ENCODE measurements at places on chromosomes 1 and 21. TPM values are rescaled to one million over a fixed set of nuclear protein-coding genes. Genes with fewer than 3 reads are reported as not detected.
A peak's percentile ranks its signal among the peaks of the same experiment; 100 is the strongest.

DNA sequence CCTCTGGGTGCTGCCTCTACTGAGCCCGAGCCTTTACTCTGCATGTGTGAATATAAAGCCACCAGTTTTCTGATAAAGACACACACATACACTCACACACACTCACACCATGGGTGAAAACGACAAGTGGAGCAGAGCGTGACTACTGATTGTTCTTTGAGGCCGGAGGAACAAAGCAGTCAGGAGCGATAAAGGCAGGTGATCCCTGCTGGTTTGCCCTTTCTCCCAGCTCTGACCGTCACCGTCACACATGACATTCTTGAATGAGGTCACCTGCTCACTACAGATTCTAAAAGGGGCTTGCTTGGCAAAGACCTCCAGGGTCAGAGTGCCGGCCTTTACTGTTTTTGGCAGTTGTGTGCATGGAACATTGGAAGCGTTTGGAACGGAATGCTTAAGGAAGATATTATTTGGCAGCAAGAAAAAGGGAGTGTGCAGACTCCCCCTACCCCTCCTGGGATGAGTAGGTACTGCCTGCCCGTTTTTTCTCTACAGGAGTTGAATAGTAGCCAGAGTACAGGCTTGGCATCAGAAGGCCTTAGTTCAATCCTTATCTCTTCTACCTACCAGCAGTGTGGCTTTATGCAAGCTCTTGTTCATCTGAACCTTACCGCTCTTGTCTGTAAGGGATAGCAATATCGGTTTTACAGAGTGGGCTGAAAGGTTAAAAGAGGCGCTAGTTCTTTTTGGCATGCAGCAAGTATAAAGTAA lies 79.7 kb downstream of the PBX1 start:
- peaks cover 88% of the 10 kb centered on the region for H3K4me1 ChIP-seq
- H3K27me3 ChIP-seq, result no peaks in the 10 kb centered on the region
- no peaks in the 10 kb centered on the region for H3K36me3 ChIP-seq
- H3K27ac ChIP-seq, result peak overlapping the region; percentile 66
- no peak for DNase-seq

DNA sequence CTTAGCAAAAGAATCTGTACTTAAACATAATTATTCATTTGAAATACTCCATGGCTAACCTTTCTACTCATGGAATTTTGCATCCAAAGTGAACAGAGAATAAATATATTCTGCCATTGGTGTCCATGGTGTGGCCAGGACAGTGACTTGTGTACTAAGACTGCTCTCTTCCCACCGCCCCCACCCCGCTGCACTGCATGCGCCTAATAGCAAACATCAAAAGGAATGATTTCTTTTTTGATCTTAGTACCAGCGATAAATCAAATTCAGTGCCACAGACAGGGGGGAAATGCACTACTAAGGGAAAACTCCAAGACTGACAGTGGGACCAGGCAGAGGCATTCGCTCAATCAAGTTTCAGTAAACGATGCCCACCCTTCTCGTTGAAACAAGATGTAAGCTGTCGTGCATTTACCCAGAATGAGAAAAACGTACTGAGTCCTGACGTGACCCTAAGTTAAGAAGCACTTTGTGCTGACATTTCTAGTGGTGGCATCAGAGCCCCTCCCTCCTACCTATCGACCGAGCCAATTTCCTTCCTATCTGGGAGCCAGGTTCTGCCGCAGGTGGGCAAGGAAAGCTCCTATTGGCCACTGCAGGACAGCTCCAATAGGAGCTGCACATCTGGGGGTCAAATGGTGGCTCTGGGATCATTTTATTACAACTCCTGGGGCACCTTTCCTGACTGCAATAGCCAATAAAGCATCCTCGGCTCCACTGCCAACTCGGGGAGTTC lies 12.5 kb downstream of the ESRRG start:
- H3K27ac ChIP-seq, result no peak overlapping the region
- H3K27me3 ChIP-seq, result no peaks in the 10 kb centered on the region
- peaks cover 4% of the 10 kb centered on the region for H3K4me1 ChIP-seq
- DNase-seq, result no peak
- no peak overlapping the region for H3K4me3 ChIP-seq
- no peaks in the 10 kb centered on the region for H3K36me3 ChIP-seq

DNA sequence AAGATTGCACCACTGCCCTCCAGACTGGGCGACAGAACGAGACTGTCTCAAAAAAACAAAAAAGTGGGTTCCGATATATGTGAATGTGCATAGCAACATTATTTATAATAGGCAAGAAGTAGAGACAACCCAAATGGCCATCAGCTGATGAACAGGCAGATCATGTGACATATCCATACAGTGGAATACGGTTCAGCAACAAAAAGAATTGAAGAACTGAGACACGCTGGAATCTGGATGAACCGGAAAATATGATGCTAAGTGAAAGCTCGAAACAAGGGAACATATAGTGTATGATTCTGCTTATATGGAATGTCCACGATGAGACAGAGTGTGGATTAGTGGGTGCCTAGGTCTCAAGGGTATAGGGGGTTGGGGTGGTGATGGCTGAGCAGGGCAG lies 28.5 kb upstream of the MORC3 start:
- DNase-seq, result no peak
- no peak overlapping the region for H3K4me3 ChIP-seq
- H3K36me3 ChIP-seq, result no peaks in the 10 kb centered on the region

Gene LCE6A
- total RNA-seq, result not detected

- no peak overlapping the region for H3K4me3 ChIP-seq
- H3K36me3 ChIP-seq, result no peaks in the 10 kb centered on the region
- no peaks in the 10 kb centered on the region for H3K27me3 ChIP-seq
- no peaks in the 10 kb centered on the region for H3K4me1 ChIP-seq
- no peak overlapping the region for H3K27ac ChIP-seq
- DNase-seq, result no peak
Measured at GRCh38 chr1:57281324-57281723, 142.5 kb downstream of the DAB1 start.

Gene INTS7
- total RNA-seq, result 20.7 TPM

DNA sequence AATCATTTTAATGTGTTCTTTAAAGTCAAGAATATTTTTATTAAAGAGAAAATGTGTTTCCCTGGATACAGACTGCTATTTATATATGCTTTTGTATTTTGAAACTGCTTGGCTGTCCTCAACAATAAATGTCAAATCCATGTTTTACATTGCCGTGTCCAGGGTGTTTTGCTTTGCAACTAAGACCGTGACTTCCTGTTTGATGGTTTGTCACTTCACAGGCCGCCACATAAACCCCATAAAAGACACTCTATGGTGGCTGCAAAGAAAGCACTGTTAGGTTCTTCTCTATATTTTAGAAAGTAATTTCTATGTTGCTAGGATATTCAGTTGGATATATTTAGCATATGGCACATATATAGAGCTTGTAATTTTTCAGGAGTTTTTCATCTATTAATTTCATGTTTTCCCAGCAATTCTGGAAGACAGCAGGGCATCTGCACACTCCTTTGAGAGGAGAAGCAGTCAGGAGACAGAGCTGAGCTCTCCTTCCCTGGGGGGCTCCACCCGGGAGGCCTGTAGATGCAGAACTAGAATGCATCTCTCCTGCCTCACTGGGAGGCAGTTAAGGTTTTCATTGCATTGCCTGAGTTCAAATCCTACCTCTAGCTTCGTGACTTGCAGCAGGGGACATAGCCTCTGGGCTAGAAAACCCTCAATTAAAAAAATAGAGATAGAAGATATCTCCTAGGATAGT lies 33.1 kb downstream of the PRDM2 start:
- H3K4me3 ChIP-seq, result no peak overlapping the region
- DNase-seq, result no peak
- no peaks in the 10 kb centered on the region for H3K27me3 ChIP-seq
- no peaks in the 10 kb centered on the region for H3K4me1 ChIP-seq
- peaks cover 15% of the 10 kb centered on the region for H3K36me3 ChIP-seq
- peak overlapping the region; percentile 31 for H3K27ac ChIP-seq

DNA sequence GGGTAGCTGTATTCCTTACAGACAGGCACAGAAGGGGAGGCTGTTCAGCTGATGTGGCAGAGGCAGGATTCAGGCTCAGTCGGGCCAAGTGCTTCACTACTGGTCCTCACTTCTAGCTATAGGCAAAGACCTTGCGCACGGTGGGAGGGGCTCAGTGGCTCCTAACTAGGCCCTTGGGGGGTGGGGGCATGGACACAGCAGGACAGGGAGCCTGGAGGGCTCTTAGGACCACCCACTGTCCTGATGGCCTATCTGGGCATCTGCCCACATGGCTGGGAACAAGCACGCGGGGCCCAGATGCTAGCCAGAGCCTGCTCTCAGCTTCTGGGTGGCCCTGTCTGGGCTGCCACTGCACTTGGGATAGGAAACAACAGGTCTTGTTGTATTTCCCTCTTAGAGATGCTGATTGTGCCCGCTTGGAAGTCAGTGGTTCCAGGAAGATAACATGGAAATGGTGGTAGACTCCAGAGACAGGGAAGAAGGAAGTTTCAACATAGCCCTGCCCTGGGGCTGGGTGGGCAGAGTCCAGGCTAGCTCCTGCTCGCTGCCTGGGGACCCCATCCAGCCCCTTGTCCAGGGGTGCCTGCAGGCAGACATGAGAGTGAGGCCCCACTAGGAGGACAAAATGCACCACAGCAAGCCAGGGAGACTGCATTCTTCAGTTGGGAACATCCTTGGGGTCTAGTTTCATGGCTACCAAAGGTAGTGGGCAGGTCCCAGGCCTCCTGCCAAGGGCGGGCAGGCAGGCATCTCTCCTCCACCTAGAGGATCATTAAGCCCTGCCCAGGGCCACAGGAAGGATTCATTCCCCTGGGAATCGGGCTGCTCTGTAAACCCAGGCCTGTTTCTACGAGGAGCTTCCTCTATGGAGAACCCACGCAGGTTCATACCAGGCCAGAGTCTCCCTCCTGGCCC lies 102.5 kb downstream of the BCAR3 start:
- no peak for DNase-seq
- H3K4me1 ChIP-seq, result no peaks in the 10 kb centered on the region
- H3K4me3 ChIP-seq, result no peak overlapping the region

DNA sequence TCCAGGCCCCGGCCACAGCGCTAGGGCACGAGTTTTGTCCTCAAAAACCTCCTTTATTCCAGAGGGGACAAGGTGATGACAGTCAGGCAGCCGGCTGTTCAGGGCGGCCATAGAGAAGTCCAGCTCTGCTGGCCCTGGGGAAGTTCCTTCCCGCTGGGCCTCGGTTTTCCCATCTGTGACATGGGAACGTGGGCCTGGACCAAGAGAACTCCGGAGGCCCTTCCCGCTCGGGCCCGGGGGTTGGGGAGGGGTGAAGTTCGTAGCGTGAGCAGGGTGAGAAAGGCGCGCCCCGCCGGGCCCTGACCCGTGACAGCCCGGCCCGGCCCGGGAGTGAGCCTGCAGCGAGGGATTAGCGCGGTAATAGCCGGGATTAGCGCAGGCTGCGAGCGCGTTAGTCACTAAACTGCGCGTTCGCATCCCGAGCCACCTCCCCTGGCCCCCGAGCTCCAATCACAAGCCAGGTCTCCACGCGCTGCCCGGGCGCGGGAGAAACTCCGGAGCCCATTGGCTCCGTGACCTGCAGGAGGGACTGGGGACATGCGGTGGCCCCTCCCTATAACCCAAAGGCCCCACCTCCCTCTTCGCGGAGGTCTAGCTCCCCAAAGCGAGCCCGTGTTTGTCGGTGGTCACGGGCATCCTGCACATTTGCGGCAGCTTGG lies 29.8 kb upstream of the PADI2 start:
- H3K4me1 ChIP-seq, result peaks cover 36% of the 10 kb centered on the region
- H3K4me3 ChIP-seq, result no peak overlapping the region
- no peak for DNase-seq
- peak overlapping the region; percentile 11 for H3K27ac ChIP-seq
- peaks cover 12% of the 10 kb centered on the region for H3K27me3 ChIP-seq
- H3K36me3 ChIP-seq, result no peaks in the 10 kb centered on the region

- peak overlapping the region; percentile 48 for H3K27ac ChIP-seq
- H3K4me3 ChIP-seq, result no peak overlapping the region
- DNase-seq, result no peak
- H3K36me3 ChIP-seq, result no peaks in the 10 kb centered on the region
- H3K4me1 ChIP-seq, result no peaks in the 10 kb centered on the region
Measured at GRCh38 chr1:20164694-20165202, 21.1 kb upstream of the UBXN10 start.

Measured in esophagus squamous epithelium (tissue), 5 donors.